ENCODE measurements at places on chromosomes 2 and 18.

GRCh38 chr2:228747483-228747882 lies 523.6 kb downstream of the PID1 start:
- no peak for DNase-seq

- no peak for DNase-seq
Measured at GRCh38 chr2:238551091-238551490, 124.4 kb downstream of the ASB1 start.

GRCh38 chr18:3059272-3059671 lies 46.3 kb upstream of the LPIN2 start:
- peak; percentile 36 for DNase-seq

- DNase-seq, result no peak
Measured at GRCh38 chr2:101496279-101496678, 21.4 kb upstream of the RFX8 start.

GRCh38 chr2:21422050-21422449 lies 298.3 kb downstream of the TDRD15 start:
- DNase-seq, result no peak

- no peak for DNase-seq
Measured at GRCh38 chr18:245282-245847, 22.5 kb downstream of the THOC1 start.

DNA sequence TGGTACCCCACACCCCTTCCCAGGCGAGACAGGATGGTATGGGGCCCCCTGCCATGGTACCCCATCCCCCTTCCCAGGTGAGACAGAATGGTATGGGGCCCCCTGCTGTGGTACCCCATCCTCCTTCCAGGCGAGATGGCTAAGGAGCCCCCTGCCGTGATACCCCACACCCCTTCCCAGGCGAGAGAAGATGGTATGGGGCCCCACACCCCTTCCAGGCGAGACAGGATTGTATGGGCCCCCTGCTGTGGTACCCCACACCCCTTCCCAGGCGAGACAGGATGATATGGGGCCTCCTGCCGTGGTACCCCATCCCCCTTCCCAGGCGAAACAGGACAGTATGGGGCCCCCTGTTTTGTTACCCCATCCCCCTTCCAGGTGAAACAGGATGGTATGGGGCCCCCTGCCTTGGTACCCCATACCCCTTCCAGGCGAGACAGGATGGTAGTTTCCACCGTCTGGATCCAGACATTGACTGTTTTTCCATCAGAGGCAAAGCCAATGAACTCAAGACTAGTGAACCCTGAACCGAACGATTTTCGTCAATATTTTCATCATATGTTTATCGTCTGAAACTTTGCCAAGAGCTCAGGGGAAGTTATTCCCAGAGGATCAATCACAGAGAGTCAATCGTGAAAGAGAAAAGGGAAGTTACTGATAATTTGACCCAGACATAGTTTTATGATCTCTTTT lies 75.0 kb downstream of the MYCN start:
- DNase-seq, result no peak

GRCh38 chr2:54975598-54976492 lies 74.4 kb downstream of the RTN4 start:
- DNase-seq, result no peak

DNA sequence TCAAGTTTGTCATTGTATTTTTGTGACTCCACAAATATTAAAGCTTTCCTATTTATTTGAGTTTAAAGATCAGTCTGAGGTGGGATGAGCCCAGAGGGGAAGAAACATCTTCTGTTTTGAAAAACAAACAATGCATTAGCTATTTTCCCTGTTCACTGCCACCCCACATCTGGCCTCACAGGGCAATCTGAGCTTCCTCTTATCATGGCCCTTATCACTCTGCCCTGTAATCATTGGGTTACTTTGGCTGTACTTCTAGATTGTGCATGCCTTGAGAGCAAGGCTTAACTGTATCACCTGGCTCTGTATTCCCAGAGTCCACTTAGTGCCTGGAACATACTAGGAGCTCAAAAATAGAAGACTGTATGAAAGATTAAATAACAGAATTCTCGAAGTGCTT lies 241.6 kb upstream of the NT5C1B start:
- no peak for DNase-seq

GRCh38 chr2:157692768-157693167 lies 64.1 kb upstream of the ACVR1C start:
- no peak for DNase-seq

- DNase-seq, result no peak
Measured at GRCh38 chr2:233131936-233132720, 72.0 kb downstream of the INPP5D start.

DNA sequence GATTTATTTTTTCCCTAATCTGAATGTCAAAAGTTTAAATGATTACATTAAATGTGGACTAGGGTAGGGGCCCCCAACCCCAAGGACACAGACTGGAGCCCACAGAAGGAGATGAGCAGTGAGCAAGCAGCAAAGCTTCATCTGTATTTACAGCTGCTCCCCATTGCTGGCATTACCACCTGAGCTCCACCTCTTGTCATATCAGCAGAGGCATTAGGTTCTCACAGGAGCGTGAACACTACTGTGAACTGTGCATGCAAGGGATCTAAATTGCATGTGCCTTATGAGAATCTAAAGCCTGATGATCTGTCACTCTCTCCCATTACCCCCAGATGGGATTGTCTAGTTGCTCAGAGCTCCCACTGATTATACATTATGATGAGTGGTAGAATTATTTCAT lies 3.8 kb downstream of the MOB1A start:
- DNase-seq, result no peak

DNA sequence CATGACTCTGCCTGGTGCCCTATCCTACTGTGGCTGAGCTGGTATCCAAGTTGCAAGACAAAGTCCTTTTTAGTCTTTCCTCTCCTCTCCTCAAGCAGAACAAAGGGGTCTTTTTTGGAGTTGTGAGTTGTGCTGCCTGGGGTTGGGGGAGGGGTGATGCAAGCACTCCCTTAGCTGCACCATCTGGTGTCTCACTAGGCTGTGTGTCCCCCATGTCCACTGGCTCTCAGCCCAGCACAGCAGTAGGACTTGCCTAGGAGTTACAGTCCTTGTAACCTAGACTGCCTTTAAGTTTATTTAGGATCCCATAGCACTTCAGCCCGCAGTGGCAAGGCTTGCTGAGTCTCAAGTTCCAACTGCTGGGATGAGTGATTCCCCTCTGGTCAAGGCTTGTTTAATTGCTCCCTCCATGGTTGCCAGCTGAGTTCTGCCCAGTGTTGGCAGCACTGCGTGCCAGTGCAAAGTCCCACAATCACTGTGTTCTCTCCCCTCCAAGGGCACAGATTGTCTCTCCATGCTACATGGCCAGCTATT lies 13.2 kb upstream of the ILKAP start:
- no peak for DNase-seq

DNA sequence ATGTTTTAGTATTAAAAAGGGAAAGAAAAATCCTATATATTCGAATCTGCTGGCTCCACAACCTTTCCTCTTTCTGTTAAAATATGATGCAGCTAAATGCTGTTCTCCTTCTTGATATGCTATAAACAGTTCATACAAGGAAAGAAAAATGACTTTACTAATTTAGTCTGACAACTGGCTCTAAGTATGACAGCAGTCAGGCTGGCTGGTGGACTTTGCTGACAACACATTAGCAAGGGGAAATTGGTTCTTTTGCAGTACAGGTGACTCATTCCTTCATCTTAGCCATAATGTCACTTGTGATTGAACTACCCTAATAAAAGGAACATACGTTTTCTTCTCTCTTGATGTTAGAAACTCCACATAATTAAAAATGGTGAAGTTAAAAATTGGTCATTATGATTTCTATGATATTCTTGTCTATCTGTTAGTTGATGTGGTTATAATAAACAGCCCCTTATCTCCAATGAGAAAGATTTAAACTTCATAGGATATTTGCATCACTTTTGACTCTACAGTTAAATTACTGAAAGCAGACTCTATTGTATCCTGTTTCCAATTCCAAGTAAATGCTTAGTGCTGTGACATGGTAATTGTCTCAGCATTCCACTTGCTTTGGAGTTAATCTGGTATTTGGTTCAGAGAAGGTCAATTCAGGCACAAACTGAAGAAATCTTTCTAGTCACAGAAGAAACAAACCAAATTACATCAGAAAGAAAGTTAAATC lies 315.3 kb upstream of the GULP1 start:
- no peak for DNase-seq

- DNase-seq, result no peak
Measured at GRCh38 chr18:76515576-76515975, 20.5 kb upstream of the ZNF516 start.

- peak; percentile 68 for DNase-seq
Measured at GRCh38 chr2:86225581-86225980, 26.3 kb downstream of the MRPL35 start.

DNA sequence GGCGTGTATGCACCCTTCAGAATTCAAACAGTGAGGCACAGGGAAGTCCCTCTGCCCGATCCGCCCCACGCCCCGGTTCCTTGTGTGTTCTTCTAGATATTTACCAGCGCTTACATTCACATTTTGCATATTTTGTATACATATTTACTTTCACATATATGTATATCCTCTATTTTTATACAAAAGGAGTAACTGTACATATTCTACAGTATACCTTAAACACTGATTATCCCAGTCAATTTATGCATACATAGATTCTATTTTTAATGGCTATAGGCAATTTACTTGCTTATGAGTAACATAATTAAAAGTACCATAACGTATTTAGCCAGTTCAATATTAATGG lies 307 bp upstream of the DUSP11 start:
- no peak for DNase-seq

DNA sequence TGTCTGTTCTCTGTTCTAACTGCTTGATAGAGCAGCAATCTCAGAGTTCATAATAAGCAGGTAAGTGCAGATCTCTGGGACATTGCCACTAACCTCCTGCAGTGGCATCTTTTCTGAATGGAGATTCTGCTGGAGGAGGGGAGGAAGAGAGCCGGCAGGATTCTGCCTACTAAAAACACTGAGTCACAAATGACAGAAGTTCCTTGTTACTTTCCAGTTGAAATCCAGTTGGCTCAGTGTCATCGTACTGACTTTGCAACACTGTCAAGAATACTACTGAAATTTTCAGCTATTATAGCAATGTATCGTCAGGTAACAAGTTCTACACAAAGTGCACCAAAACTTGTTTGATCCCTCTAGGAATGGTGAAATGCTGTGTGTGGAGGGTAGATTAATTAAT lies 79.6 kb upstream of the ST6GAL2 start:
- no peak for DNase-seq

DNA sequence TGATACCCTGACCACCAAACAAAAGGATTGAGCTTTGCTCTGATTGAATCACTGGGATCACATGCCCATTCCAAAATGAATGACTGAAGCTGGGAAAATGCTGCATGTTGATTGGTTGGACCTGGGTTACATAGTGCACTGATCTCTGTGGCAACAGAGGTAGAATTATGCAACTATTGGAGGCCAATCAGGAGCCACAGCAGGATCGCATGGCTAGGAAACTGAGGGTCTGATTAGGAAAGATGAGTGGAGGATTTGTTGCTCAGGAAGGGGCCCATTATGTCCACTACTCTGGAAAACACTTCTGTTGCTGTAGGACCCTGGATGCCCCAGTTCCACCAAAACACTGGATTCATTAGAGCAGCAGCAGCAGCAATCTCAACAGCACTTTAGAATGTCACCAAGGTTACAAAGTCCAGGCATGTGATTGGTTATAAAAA lies 25.9 kb upstream of the SGPP2 start:
- no peak for DNase-seq

DNA sequence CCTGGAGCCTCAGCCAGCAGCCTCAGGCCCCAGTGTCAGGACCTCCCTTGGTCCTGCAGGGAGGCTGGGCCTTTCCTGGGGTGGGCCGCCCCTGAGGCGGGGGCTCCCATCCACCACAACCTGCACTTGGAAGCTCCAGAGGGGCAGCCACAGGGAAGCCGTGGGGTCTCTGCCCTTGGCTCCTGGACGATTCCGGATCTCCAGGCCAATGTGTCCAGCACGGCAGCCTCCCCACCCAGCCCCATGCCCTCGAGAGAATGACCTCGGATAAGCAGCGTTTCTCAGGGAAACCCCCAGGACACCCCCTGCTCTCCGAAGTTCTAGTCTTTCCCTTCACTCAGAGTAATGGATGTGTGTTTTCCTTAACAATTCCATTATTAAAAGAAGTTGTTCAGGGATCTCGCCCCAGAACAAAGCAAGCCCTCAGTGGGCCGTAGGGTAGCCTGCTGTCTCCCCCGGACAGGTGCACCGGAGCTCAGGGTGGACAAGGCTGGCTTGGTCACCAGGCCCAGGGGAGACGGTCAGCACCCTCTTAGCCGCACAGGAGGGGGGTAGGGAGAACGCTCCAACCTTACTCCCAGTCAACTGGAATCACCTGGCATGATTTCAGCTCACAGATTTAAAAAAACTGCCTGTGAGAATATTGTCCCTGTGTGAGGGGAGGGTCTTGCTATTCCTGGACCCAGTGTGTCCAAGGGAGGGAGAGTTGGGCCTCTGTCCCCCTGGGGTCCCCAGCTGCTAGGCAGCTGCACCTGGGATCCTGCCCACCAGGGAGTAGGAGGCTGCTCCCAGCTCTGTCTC lies 72.2 kb upstream of the OTOS start:
- DNase-seq, result no peak

- DNase-seq, result no peak
Measured at GRCh38 chr2:224428787-224429440, 27.0 kb upstream of the FAM124B start.

GRCh38 chr18:59681521-59682004 lies 15.7 kb downstream of the CCBE1 start:
- no peak for DNase-seq

DNA sequence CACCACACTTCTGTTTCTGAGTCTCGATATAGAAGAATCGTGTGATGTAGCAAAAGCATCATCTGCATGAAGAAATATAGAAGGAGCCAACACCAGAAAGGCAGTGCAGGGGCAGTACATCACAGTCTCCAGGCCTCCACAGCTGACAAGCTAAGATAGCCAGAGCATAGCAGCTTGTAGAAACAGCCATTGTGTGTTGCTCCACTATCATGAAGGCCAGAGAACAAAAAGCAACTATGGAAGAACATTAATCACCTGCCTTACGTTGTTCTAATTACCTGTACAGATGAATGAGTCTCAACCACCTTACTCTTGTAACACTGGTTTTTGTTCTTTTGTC lies 129.0 kb downstream of the RND3 start:
- DNase-seq, result no peak

DNA sequence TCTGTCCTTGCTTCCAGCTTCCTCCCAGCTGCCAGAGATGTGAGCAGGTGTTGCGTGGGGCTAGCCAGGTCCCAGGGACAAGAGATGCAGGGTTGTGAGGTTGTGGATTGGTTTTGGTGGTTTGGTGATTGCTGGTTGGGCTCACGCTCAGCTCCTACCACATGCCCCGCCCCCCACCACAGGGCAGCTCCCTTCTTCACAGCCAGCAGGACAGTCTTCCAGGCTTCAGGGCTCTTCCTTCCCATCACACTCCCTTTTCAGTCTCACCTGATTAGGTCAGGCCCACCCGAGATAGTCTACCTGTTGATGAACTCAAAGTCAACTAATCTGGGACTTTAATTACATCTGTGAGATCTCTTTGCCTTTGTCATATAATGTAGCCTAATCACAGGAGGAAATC lies 52.0 kb upstream of the GLI2 start:
- no peak for DNase-seq

GRCh38 chr2:86782748-86783147 lies 8.0 kb downstream of the CD8A start:
- no peak for DNase-seq

GRCh38 chr18:57664568-57665165 lies 43.0 kb upstream of the NARS1 start:
- DNase-seq, result no peak
